ENCODE measurements at places on chromosomes 6 and 20.
A peak's percentile ranks its signal among the peaks of the same experiment; 100 is the strongest.

DNA sequence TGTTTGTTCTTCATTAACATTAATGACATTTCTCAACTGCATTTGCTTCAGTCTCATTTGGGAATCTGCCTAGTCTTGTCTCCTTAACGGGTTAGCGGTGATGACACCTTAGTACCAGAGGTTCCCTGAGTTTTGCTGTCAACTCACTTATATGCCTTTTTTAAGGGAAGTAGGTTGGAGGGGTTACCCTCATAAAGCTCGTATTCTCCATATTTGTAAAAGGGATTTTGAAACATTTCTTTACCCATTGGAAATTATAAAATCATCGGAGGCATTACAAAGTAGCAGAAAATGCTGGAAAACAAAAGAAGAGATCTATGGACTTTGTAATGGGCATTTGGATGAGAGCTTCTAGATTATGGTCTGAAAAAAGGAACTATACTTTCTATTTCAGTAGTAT, 88.7 kb upstream of the PRDM1 start:
- no peak for DNase-seq

GRCh38 chr20:4585104-4585753, 136.5 kb upstream of the PRND start:
- peak; percentile 87 for DNase-seq

DNA sequence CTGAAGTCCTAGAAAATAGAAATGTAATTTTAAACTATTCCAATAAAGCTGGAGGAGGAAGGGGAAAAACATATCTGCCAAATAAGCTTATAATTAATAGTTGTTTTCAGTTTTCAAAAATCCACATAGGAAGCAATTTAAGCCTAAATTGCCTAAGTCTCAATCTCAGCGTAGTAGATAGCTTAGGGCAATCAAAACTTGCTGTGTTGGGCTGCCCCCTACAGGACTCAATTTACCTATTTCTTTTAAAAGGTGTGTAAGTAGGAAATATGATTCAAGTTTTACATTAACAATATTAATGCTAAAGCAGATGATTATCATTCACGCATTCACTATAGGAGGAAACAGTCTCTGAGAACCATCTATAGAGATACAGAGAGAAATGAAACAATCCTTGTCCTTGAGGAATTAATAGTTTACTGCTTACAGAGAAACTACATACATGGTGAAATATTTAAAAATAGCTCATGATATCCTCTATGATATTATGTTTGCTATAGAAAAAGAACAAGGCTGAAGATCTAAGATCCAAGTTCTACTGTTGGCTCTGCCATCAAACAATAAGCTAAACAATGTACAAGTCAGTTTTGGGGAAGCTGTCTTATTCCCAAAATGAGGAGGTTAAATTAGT, 102.1 kb downstream of the ATG5 start:
- DNase-seq: peak; percentile 77

DNA sequence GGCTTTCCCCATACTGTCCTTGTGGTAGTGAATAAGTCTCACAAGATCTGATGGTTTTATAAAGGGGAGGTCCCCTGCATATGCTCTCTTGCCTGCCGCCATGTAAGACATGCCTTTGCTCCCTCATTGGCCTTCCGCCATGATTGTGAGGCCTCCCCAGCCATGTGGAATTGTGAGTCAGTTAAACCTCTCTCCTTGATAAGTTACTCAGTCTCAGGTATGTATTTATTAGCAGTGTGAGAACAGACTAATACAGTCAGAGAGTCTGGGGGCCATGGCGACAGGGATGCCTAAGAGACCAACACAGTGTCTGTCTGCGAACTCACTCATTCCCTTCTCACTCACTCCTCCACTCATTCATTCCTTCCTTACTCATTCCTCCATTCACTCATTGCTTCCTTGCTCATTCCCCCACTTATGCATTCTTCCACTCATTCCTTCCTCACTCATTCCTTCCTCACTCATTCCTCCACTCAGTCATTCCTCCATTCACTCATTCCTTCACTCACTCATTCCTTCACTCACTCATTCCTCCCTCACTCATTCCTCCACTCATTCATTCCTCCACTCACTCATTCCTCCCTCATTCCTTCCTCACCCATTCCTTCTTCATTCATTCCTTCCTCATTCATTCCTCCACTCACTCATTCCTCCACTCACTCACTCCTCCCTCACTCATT, 137.5 kb upstream of the AGPAT4 start:
- DNase-seq: peak; percentile 31

GRCh38 chr20:43744966-43745730, 18.3 kb upstream of the GTSF1L start:
- no peak for DNase-seq

DNA sequence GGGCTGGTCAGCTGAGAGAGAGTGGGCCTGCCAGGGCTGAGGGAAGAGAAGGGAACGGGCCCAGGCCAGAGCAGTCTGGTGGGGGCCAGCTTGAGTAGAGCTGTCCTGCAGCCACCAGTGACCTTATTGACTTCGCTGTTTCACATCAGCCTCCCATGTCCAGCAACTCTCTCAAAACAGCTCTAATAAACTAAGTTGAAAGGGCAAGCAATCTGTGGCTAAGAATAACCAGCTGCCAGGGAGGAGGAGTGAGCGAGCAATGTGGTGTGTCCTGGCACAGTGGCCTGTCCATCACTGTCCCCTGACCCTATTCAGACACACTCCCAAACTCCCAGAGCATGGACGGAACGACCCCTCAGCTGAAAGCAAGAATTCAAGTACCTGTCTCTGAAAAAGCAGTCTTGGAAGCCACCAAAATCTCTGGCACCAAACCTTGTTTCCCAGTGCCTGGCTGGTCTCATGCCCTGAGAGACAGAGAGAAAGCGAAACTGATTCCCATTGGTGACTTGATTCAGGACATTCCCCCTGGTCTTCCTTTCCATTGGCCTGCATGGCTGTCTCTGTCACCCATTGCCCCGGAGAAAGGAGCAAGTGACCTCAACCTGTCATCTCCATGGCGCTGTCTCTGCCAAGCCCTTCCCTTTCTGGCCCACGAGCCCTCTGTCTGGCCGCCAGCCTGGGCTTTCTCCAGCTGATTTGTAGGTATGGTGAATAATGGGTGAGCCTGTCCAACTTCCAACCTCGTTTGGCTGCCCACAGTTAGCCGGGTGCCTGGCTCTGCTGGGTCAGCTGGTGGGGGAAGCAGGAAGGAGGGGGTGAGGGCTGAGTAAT, at the start of gene DDO:
TSS of gene DDO (minus strand) at position 490 of the 831 bp plus-strand sequence. CDS start 2,113 bp downstream, outside the sequence.
- no peak for DNase-seq

DNA sequence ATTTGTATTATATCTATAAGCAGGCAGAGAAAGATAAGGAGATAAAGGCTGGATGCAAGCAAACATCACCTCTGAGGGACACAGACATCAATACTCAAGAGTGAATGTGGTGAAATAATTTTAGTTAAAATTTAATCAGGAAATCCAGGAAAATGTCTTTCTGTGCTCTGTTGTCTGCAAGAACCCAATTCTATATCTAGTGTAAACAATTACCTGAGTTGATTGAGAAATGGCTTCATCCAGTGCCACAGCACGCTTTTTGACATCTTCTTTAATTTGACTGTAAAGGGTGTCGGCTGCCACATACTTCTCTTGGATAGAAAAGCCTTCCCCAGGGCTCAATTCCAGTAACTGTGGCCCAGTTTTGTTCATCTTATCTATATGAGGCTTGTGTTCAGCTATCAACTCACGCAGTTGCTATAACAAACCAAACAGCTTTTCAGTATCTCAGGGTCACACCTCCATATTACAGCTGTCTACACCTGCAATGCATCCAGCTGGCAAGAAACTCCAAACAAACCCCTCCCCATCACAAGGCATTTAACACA, 131.6 kb downstream of the DST start:
- no peak for DNase-seq

GRCh38 chr6:42368181-42368580, 83.5 kb downstream of the TRERF1 start:
- no peak for DNase-seq

- DNase-seq: peak; percentile 31
These were observed 41.0 kb downstream of the UQCC1 start for GRCh38 chr20:35370751-35371150.

DNA sequence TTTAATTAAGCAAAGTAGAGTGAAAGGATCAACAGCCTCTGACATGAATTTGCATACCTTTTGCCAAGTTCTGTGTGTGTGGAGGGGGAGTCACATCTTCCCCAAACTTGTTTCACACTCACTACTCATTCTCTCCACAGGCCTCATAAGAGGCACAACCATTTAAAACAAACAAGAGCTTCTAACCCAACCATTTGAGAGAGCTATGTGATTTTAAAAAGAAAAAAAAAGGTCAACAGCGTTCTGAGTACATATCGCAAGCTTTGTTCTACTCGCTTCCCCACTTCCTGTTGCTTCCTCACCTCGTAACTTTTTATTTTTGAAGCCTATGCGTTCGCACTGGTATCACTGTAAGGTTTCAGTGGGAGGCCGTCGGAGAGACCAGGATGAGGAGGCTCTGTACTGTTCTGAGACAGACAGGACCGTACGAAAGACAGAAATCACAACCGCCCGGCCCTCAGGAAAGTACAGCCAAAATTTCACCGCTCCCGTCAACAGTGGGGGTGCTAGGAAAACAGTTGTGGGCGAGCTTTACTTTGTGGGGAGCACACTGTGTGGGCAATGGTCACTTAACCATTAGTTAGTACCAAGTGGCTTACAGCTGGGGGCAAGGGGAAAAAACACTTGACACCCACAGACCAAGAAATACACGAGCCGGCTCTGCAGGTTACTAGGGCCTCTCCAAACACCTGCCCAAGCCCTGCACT, 61.3 kb downstream of the TRERF1 start:
- DNase-seq: no peak

- no peak for DNase-seq
These were observed 39.6 kb downstream of the SHLD1 start for GRCh38 chr20:5789827-5790226.

DNA sequence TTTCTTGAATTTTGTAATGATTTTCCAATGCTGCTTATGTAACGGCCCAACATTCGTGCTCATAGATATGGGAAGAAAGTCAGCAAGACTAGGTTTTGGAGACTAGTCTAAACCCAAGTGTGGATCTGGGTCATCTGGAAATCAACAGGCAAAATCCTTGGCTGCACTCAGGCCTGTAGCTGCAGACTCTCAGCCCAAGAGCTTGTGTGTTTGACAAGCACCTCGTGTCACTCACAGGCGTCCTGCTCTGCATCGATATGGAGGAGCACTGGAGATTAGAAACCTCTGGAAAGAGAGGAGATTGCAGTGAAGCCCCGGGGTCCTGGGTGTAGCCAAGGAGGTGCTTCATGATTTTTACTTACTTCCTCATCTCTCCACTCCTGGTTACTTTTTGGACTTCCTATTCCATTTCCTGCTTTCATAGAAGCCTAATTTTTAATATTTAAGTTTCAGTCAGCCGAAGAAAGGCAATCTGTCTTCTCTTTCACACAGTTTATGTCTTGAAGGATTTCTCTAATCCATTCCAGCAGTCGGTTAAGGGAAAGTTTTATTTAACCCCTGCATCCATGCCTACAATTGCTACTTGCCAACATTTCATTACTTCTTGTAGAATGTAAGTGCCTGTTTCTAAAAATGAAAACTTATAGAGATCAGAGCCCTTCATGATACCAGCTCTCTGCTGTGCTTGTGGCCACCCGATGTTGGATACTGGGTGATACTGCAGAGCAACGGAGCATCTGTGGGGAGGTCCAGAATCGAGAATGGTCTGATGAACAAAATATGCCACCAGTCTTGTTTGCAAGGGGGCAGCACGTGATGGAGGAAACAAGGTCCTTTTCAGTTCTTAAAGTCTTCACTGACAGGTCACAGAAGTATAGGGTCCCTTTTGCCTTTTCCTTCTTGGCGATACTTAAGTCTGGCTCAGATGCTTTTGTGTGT, 296.3 kb downstream of the QKI start:
- no peak for DNase-seq

GRCh38 chr20:13718171-13718570, 66.5 kb downstream of the ESF1 start:
- DNase-seq: no peak

DNA sequence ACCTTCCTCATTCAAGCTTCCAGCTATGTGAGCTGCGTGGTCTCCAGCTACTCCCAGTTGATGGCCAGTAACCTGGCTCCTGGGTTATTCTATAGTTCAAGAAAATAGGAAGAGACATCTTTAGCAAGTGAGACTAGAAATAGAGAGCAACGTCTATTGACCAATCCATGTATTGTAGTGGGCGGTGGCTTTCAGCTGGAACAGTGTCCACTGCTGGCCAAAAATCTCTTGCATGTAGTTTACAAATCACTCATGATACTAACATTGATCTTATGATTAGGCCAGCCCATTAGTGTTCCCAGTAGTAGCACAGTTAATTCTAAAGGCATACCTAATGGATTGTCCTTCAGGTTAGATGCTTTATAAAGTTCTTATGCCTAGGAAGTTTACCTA, 58.9 kb upstream of the SCP2D1 start:
- DNase-seq: no peak

DNA sequence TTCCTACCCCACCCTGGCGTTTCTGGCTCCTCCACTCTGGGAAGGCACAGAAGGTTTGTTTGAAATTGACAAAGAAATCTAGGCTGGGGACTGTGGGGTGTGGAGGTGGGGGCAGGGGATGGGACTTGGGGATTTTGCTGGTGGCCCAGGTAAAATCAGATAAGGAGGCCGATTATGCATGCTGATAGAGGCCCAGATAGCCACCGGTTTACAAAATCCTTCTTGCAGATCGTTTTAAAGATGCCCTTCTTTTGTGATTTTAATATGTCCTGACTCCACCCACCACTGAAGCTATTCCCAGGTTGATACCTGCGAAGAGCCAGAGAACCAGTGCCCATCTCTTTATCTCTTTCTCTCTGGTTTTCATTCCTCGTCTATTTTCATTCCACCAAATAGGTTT, 104.9 kb downstream of the TFAP2C start:
- no peak for DNase-seq

- peak; percentile 17 for DNase-seq
These were observed 198.7 kb downstream of the RIMS1 start for GRCh38 chr6:72084992-72085569.

DNA sequence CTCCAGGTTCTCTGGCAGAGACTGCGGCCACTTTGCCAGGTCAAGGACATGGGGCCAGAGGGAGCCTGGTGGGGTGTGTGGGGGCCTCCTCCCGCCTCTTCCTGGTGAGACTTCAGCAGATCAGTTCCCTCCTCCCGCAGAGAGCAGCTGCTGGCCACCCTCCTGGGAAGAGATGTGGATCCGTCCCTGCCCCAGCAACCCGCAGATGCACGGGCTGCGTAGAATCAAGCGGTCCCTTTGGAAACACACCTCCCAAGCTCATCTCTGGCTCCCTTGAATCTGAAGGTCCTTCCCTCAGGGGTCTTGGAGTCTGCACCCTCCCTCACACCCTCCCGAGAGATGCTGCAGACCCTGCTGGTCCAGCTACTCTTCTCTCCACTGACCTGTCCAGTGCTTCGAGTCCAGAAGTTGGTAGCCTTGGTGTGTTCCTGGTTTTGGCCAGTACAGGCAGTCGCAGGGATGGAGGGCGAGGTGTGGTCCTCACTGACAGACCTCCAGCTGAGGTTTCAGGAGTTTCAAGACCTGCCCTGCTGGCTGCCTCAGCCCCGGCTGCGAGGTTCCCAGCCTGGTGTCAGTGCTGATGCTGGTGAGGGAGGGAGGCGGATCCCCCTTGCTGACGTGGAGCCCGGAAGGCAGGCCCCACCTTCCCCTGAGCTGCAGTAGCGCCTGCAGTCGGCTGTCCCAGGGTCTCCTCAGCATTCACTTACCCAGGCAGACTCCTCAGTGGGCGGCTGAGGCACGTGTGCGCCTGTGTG, at the start of gene NPBWR2:
TSS of gene NPBWR2 (minus strand) at position 585 of the 755 bp plus-strand sequence. CDS start 734 bp downstream, outside the sequence.
- no peak for DNase-seq

Data from iris pigment epithelial cell (primary cell).